Esophagus mucosa (tissue), 1 donor: ENCODE measurements at places on chromosomes 3 and 15.

GRCh38 chr3:193630005-193630404 lies 37.0 kb downstream of the OPA1 start:
- no peak for ATAC-seq

DNA sequence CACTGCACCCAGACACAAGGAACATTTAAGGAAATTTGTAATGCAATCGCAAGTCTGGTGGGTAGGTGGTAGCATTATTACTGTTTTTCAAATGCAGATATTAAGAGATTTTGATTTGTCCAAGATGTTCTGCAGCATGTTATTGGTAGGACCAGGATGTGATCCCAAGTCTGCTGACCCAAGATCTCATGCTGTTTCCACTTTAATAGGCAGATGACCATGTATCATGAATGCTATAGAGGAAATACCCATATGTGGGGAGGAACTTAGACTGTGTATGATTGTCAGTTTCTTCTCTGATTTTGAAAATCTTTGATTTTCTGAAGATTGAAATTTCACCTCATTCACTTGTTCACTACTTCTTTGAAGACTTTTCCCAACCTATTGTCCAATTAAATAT lies 28.7 kb downstream of the ATP6V1A start:
- ATAC-seq: no peak

- ATAC-seq: peak; percentile 55
Measured at GRCh38 chr3:140898340-140899180, 43.1 kb upstream of the SLC25A36 start.

GRCh38 chr3:49745986-49746385 lies 22.2 kb upstream of the GMPPB start:
- ATAC-seq: peak; percentile 86

DNA sequence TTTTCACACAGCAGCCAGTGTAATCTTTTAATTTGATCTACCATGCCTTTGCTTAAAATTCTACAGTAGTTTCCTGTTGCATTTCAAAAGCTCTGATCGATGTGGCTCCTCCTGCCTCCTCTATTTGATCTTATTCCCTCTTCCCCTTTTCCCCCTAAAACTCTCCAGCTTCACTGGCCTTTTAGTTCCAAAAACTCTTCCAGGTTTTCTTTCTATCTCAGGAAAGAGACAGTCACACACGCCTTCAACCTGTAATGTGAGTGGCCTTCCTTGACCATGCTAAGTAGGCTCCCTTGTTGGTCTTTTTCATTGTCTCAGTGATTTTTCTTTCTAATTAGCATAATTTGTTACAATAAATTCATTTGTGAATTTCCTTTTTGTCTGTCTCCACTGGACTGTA lies 985 bp downstream of the TEX9 start:
- no peak for ATAC-seq

GRCh38 chr3:5212628-5213573 lies 25.4 kb downstream of the EDEM1 start:
- peak; percentile 65 for ATAC-seq

DNA sequence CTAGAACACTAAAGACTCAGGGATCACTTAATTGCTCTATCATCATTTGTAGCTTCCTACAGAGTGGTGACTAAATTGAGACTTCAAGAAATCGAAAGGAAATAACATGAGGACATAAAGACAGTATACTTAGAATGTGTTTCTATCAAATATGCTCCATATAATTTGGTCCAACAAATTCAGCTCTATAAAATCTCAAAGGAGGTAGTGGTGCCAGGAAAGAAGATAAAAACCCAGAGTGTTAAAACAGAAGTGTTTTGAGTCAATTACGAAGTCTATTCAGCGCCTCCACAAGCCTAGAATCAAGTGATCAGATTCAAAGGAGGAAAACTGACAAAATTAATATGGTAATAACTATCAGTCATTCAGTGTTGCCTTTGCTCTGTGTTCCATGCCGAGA lies 22.9 kb downstream of the MAGI1 start:
- no peak for ATAC-seq

DNA sequence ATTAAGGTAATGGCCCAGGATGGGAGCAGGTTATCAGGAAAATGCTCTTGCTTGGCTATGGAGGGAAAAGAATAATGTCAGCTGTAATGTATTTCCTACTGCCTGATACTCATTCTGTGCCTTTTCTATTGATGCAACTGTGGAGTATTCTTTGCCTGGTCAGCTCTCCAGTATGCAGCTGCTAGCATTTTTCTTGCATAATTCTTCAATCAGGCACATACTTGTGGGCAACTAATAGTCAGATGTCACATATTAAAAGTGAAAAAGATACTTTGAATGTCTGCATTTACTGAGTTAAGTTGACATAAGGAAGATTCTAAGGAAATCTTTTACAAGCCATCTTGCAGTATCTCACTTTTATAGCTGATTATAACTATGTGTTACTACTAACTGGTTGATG lies 29.5 kb downstream of the CD80 start:
- ATAC-seq: no peak

- ATAC-seq: no peak
Measured at GRCh38 chr3:5699811-5700210, 512.3 kb downstream of the EDEM1 start.

GRCh38 chr3:171356251-171356650 lies 104.0 kb downstream of the TNIK start:
- no peak for ATAC-seq

DNA sequence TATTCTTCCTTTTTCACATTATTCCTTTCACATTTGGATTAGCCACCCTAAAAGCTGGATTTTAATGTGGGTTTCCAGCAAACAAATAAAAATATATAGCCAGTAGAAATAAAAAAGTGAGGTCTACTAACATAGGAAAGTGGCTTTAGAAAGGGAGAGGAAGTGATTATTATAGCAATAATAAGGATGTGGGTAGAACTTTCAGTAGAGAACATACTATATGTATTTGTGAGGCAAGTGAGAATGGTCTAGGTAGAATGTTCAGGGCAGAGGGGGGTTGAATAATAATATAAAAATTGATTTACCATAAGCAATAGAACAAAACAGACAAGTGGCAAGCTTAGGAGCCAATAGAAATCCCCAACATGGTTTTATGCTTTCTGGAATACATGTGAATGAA lies 88.6 kb downstream of the NR1I2 start:
- no peak for ATAC-seq

DNA sequence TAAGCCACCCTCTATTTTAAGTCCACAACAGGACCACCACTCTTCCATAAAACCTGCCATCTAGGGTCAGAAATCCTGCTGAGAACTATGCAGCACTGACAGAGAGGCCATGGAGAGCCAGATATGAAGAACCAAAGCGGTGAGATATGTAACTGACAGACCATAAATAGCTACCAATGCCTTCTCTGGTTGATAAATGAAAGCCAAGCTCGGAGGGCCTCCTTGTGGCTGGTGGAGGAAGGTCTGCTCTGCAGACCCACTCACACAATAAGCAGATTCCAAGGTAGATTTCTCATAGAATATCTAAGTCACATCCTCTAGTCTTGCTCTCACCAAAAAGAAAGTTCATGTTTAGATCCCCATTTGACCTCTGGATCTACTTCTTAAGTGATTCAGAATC lies 38.9 kb downstream of the RYK start:
- peak; percentile 58 for ATAC-seq

- no peak for ATAC-seq
Measured at GRCh38 chr3:84042399-84043106, 916.2 kb upstream of the CADM2 start.

DNA sequence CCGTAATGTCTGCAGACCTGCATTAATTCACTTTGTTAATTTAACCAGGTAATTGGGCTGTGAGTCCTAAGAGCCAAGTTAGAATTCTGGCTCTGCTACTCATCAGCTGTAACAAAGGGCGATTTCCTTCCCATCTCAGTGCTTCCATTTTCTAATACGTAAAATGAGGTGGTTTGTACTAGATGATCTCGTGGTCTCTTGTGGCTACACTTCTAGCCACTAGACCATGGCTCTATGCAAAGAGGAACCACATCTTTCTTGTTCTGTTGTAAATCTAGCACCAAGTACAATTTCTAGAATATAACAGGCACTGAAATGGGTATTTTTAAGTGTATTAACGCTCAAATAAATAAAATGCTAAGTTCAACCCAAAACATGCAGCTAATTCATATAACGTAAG lies 174.4 kb upstream of the THBS1 start:
- no peak for ATAC-seq

DNA sequence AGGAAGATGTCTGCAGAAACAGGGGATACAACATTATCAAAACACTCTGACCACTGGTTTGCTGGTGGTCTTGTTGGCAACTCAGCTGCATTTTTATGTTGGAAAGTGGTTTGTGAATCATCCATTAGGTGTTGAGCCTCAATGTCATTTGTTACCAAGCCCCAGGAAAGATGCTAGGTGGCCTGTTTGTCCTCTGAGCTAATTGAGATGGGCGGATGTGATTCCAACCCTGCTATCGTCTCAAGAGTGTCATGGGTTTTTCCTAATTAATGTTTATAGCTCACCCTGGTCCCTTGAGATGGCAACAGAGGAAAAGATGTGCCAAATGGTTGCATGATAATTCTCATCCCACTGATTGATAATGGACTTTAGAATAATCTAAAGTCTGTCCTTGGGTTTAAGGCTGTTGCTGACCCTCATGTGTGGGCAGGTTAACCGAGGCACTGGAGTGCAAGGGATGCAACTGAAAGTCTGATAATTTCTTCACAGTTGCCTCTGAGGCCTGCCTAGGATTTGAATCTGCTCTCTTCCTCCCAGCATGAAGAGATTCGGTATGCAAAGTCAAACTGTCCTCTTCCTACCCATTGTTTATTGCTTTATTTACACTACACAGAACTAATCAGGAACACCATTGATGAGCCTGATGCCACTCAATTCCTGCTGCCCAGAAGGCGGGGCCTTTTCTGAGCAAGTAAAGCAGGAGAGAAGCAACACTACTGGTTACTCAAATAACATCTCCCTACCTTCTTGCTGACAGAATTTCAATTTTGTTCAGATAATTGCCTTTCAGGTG lies 166.2 kb upstream of the TBC1D5 start:
- ATAC-seq: no peak

GRCh38 chr15:28068930-28069329 lies 30.2 kb downstream of the OCA2 start:
- ATAC-seq: no peak

DNA sequence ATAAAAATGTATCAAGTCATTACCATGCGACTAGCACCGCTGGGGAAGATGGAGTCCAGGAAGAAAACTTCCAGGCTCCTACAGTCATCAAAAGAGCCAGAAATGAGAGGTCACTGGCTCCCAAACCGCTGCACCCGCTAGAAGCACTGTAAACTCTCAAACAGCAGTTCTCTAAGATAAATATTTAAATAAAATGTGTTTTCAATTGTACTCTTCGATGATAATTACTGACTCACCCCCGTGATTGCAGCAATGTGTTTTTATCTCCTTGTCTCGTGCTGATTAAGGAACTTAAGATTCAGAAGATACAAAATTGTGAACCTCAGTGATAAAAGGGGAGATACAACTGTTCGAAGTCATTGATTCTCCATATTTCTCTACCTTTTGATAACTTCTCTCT lies 45.8 kb upstream of the FOXP1 start:
- no peak for ATAC-seq

GRCh38 chr3:62210011-62210410 lies 163.3 kb downstream of the FEZF2 start:
- ATAC-seq: no peak

- no peak for ATAC-seq
Measured at GRCh38 chr3:9441501-9442221, 44.2 kb downstream of the SETD5 start.

- ATAC-seq: peak; percentile 60
Measured at GRCh38 chr3:172622916-172623700, 87.8 kb downstream of the NCEH1 start.

DNA sequence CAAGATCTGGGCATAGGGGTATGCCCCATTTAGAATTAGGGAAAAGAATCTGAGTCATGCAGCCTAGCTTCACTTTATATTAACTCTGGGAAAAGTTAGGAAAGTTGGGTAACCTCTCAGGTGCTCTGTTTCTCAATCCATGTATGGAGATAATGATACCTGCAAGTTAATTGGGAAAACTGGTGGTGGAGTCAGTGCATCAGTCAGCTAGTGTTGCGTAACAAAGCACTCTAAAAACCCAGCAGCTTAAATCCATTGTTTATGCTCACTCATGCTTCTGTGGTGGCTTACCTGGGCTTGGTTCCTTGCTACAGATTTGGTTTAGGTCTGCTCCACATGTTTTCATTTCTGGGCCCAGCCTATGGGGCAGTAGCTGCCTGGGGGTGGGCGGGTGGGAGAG lies 91.0 kb downstream of the SMAD3 start:
- peak; percentile 55 for ATAC-seq

- ATAC-seq: no peak
Measured at GRCh38 chr3:108133048-108133369, 42.2 kb upstream of the CD47 start.

DNA sequence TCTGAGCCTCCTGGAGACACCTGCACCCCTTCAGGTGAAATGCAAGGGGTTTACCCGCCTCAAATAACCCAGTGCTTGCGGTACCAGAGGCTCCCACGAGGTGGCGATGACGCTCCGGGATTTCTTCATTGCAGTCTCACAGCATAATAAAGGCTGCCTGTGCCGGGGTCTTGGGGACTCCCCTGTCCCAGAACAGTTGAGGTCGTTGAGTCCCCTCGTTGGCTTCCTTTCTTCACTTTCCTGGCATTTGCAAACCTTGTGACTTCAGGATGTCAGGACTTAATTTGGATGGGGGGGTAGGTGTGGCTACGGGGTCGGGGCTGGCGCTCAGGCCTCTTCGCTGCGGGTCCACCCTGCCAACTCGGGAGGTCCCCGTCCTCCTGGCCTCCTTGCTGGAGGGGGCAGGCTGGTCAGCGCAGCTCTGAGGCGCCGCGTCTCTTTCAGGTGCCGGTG lies 1.3 kb downstream of the GNAT1 start:
- peak; percentile 35 for ATAC-seq

DNA sequence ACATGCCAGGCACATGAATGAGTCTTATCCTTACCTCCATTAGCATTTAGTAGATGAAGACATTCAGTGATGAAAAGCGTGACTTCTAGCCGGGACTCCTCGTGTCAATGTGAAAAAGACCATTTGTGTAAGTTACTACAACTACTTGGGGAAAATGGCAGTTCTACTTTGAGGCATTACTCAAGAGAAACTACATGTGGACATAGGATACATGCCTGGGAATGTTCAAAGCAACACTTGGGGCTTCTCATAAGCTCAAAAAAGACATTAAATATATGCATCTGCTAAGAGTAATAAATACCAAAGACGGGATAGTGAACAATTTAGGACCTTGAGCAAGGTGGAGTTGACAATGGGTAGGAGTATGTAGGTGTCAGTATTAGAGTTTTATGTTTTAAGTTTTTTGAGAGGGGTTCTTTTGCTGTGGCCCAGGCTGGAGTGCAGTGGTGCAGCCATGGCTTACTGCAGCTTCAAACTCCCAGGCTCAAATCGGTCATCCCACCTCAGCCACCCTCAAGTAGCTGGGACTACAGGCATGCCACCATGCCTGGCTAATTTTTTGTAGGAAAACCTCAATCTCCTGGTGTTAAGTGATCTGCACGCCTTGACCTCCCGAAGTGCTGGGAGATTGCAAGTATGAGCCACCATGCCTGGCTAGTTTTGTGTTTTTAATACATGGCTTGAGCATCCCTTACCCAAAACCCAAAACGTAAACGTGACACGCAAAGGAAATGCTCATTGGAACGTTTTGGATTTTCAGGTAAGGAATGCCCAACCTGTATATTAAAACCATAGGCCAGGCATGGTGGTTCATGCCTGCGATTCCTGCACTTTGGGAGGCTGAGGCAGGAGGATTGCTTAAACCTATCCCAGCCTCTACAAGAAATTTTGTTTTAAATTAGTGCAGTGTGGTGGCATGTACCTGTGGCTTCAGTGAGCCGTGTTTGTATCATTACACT lies 3.9 kb downstream of the RPLP1 start:
- ATAC-seq: no peak
